ENCODE measurements at places on chromosomes 2 and 18.

GRCh38 chr18:70194227-70194890, 11.1 kb downstream of the RTTN start:
- DNase-seq, result no peak

- no peak for DNase-seq
These were observed 248.5 kb downstream of the HAUS1 start for GRCh38 chr18:46352520-46353250.

GRCh38 chr2:120898961-120899750, 163.5 kb downstream of the GLI2 start:
- DNase-seq, result no peak

GRCh38 chr18:44552706-44553105, 128.0 kb upstream of the SETBP1 start:
- DNase-seq, result no peak

DNA sequence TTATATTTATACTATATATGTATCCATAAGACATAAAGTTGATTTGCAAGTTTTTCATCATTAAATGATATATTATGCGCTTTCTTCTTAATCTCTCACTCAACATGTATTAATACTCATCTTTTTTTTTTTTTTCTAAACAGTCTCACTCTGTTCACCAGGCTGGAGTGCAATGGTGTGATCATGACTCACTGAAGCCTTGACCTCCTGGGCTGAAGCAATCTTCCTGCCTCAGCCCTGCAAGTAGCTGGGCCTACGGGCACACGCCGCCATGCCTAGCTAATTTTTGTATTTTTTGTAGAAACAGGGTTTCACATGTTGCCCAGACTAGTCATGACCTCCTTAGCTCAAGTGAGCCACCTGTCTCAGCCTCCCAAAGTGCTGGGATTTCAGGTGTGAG, 51.4 kb upstream of the MAP4K3 start:
- peak; percentile 96 for DNase-seq

GRCh38 chr2:102083393-102083703, 59.2 kb upstream of the IL1R1 start:
- DNase-seq, result no peak

- no peak for DNase-seq
These were observed 48.1 kb upstream of the HPCAL1 start for GRCh38 chr2:10254373-10255188.

GRCh38 chr2:3311601-3312000, 66.0 kb downstream of the EIPR1 start:
- no peak for DNase-seq

DNA sequence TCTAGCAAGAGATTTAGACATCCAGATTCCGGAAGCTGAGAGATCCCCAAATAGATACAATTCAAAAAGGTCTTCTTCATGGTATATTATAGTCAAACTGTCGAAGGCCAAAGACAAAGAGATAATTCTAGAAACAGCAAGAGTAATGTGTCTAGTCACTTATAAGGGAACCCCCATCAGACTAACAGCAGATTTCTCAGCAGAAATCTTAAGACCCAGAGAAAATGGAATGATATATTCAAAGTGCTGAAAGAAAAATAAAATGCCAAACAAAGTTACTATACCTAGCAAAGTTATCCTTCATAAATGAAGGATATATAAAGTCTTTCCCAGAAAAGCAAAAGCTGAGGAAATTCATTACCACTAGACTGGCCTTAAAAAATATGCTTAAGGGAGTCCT, 36.1 kb upstream of the PAX3 start:
- DNase-seq, result no peak

- no peak for DNase-seq
These were observed 32.5 kb downstream of the BMPR2 start for GRCh38 chr2:202408546-202409140.

Measured in CD14-positive monocyte (primary cell).